DND-41 (cell line): ENCODE measurements at places on chromosomes 2 and 18.

DNA sequence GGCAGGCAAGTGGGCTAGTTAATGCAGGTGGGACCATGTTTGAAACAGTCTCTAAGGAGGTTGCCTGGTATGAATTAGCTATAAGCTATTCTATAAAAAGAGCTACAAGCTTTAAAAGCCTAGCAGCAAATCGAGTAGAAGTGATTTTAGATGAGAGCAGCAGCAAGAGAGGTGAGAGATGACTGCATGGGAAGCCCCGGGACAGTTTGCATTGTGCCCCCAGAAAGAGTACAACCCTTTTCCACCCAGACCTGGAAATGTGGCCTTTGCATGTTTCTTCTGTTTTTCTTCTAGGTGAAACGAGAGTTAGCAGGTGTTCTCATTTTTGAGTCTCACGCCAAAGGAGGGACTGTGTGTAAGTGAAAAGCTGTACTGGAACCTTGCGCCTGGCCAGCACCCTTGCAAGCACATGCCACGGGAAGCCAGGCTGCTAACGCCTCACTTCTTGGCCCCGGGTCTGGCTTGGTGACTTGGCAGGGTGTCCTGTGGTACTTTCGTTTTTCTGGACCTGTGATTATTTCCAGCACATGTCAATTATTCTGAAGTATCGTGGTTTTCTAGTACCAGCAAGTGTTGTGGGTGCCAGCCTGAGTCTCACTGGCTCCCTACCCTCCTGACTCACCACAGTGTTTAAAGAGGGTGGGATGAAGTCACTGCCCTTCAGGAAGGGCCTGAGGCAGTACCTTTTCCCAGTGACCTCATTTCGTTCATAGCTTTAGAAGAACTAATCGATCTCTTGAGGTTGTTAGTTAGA is 90.3 kb upstream of the MAP3K20 start:
- peak; percentile 8 for DNase-seq

- DNase-seq: no peak
These were observed 97.2 kb downstream of the DTNA start for GRCh38 chr18:34807106-34807796.

GRCh38 chr18:74516271-74517235 is 17.7 kb upstream of the CNDP1 start:
- no peak for DNase-seq

DNA sequence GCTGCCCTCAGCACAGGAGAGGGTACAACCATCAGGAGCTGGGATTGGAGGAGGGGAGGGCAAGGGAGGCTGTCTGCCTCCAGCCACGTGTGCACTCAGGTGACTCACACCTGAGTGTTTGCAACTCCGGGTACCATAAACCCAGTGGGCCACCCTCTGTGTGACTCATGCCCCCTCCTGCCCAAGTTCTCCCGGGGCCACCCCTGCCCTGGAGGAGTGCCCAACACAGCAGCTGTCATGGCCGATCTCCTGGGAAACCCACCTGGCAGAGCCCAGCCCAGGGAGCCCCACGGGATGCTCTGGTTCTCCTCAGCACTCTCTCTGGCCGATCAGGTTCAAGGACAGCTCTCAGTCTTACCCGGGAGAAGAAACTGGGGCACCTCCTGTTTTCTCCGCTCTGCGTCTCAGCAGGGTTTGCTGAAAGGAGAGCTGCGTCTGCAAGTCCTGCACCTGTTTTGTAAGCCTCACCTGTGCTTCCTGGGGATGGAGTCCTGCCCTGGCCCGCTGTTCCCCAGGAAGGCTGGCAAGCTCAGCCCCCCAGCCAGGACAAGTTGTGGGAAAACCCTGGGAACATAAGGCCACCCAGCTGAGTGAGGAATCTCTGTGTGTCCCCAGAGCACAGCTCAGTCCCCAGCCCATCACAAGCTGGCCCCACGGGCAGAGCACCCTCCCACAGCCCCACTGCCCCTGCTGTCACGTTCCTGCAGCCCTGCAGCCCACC is 44.0 kb upstream of the UBE2F start:
- no peak for DNase-seq
